Fibroblast of lung (primary cell): ENCODE measurements at places on chromosomes 1 and 21. TPM values are rescaled to one million over a fixed set of nuclear protein-coding genes. Genes with fewer than 3 reads are reported as not detected.

- no peak for DNase-seq
These were observed 61.7 kb downstream of the LDLRAD2 start for GRCh38 chr1:21873761-21874160.

MYOC gene
- polyA plus RNA-seq = 1.1 and 2.0 TPM in 2 replicates

FH gene
- 118 and 173 TPM in 2 replicates for polyA plus RNA-seq

DNA sequence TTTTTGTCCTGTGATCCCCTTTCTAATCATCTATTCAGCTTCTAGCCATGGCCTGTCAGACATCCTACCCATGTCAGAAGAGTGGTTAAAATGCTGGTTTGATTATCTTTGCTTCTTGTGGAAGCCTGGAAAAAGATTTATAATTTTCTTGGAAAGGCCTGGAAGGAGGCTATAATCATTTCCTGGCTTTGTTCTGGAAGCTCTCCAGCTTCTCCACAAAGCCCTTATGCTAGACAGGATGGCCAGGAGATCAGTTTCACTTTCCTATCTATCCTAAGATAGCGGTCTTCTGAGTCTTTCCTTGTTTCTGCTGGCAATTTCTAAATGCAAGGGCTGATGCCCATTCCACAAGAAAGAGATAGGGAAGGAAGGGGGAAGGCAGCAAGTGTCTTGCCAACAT, 90.9 kb upstream of the SLC44A3 start:
- peak; percentile 89 for DNase-seq

TNNI3K gene
- polyA plus RNA-seq = 0.27 and 0.91 TPM in 2 replicates
